ENCODE measurements at places on chromosomes 13 and 19.

GRCh38 chr13:33994198-33994597 is 176.2 kb downstream of the RFC3 start:
- no peak for DNase-seq

DNA sequence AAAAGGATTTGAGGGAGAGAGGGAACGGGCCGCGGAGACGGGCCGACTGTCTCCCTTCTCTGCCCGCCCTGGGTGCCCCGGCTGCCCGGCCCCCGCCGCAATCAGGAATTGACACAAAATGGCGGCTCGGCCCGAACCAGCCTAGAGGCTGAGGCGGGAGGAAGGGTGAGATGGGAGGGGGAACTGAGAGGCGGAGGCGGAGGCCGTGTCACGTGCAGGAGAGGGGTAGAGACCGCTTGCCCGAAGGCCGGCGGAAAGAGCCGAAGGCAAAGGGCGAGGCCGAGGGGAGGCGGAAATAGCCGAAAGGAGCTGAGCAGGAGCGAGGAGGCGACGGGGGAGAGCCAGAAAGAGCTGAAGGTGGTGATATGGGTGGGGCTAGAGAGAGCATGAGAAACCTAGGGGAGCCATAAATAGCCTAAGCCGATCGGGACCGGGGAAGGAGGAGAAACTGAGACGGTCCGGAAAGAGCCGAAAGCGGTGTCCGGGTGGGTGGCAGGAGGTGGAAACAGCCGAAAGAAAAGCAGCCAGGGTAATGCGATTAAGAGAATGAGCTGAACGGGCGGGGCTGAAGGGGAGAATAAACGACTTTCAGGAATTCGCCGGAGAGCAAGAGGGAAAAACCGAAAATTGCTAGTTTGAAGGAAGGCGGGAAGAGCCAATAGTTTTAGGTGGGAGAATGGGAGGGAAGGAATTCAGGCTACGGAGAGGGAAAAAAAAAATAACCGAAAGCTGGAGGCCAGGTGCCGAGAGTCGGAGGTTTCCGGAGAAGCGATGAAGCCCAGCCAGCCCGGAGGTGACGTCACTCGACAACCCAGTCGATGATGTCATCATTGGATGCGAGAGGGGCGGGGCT is at the start of gene ZC3H4:
Gene ZC3H4 (minus strand): TSS at position 780 of the 853 bp plus-strand sequence. CDS start 1,192 bp downstream, outside the sequence.
- peak; percentile 98 for DNase-seq

GRCh38 chr19:56880592-56881190 is 40.2 kb upstream of the PEG3 start:
- DNase-seq: no peak

DNA sequence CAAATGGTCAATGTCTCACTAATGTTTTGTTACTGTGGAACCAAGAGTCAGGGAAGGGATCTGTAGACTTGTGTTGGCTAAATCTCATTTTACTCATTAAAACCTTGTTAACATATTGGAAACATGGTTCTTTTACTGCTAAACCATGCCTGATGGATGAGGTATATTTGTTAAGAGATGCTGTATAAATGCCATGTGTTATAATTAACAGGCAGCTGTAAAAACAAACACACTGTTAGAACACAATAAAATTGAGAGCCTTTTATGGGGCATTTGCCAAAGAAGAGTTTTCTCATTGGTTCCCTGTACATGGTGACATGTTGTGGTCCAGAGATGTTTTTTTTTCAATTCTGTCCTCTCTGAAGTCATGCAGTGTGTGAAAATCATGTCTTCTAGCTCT is 121.9 kb downstream of the ESD start:
- no peak for DNase-seq

GRCh38 chr19:39828015-39828653 is 5.8 kb downstream of the DYRK1B start:
- no peak for DNase-seq

DNA sequence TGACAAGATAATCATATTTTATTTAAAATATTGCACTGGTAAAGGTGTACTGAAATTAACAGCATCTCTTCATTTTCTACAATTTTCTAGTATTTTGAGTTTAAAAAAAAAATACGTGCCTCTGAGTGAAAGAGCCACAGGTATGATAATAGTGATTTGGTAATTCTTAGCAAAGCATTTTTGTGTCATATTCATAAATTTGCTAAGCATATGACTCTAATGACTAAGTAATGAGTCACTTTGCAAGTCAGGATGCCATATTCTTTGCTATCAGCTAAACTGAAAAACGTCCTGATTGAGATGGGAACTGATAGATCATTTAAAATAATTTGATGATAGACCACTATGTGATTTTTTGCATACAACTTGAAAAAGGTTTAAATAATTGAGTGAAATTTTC is 136.1 kb upstream of the IRS2 start:
- DNase-seq: no peak

DNA sequence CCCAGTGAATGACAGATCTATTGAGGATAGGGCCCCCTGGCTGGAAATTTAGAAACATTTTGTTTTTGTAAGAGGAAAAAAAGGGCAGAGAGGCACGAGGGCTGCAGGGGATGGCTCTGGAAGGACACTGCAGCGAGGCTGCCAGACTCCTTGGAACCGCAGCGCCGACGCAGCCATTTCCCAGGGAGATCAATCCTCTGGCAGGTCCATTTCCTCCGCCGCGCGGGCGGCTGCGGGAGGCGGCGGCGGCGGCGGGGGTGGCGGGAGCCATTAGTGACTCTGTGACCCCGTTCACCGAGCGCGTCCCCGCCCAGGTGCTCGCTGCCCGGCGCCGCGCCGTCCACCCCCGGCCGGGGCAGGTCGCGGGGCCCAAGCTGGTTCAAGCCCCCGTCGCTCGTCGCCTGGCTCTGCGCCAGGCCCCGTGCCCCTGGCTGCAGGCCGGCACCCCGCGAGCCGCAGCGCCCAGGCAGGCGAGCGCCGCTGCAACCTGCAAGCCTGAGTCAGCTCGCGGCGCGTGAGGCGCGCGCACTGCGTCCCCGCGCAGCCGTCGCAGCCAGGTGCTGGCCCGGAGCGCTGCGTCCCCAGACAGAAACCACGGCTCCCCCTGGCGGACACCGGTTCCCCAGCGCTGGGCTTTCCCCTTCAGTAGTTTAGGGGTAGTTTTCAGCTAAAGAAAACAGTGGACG is 192.6 kb downstream of the KATNAL1 start:
- DNase-seq: peak; percentile 88

GRCh38 chr13:43094901-43095300 is 71.5 kb downstream of the DNAJC15 start:
- no peak for DNase-seq

DNA sequence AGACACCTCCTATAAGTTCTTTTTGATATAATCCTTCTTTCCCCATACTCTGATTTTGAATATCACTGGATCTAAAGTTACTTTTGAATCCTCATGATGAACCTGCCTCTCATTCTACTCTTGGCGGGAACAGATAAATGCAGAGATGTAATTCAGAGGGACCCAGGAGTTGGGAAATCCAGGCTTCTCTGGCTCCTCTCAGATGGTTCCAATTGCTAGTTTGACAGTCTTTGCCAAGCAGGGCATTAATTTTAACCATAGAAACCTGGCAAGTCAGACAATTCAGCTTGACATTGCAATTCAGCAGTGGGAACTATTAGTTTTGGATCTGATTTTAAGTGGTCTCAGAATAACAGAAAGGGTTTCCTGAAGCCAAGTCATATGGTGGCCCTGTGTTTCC is 67.3 kb upstream of the KLF12 start:
- no peak for DNase-seq

DNA sequence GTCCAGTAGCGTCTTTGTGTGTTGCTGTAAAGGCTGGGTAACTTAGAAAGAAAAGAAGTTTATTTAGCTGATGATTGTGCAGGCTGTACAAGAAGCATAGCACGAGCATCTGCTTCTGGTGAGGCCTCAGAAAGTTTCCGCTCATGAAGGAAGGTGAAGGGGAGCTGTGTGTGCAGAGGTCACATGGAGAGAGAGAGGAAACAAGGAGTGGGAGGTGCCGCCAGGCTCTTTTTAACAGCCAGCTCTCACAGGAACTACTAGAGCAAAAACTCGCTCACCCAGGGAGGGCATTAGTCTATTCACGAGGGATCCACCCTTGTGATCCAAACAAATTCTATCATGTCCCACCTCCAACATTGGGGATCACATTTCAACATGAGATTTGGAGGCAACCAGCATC is 99.8 kb downstream of the GPR12 start:
- DNase-seq: no peak

DNA sequence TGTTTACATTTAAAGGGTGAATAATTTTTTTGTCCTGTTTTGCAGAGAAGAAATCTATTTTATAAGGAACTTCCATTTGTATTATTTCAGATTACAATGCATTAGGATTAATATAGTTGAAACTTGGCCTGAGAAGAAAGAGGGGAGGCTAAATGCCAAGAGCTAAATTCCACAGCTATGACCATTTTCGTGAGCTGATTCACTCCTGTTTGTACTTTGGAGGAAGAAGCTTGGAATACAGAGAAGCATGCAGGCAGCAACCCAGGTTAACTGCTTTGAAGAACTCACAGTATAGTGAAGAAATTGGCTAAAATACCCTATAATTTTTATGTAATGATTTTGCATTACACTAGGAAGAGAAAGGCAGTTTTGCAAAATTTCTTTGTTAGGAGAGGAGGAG is 309.4 kb upstream of the KLF12 start:
- DNase-seq: no peak

GRCh38 chr19:14203177-14203576 is 2.8 kb downstream of the ADGRL1 start:
- no peak for DNase-seq

DNA sequence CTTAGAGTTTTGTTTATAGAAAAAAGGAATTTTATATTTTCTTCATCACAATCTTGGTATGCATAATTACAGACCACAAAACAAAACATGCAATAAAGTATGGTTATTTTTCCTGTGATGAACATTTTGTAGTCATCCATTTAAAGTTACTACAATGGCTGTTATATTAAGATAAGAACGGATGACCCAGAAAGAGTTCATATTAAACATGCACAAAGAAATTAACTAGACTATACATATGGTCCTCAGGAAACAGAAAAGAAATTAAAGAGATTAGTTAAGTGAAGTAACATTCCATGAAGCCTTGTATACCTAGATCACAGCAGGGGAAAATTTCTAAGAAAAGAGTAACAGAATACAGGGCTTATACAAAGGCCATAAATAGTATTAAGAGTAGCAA is 36.8 kb downstream of the RBM26 start:
- no peak for DNase-seq

DNA sequence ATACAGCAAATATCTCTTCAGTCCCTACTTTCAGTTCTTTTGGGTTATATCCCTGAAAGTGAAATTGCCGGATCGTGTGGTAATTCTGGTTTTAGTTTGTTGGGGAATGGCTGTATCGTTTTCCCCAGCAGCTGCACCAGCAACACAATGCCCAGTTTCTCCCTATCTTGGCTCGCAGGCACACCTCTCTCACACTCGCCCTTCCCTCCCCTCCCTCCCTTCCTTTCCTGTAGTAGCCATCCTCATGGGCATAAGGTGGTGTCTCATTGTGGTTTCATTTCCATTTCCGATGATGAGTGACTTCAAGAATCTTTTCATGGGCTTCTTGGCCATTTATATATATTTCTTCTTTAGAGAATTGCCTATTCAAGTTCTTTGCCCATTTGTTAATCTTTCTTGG is 8.6 kb upstream of the GPR18 start:
- DNase-seq: no peak

DNA sequence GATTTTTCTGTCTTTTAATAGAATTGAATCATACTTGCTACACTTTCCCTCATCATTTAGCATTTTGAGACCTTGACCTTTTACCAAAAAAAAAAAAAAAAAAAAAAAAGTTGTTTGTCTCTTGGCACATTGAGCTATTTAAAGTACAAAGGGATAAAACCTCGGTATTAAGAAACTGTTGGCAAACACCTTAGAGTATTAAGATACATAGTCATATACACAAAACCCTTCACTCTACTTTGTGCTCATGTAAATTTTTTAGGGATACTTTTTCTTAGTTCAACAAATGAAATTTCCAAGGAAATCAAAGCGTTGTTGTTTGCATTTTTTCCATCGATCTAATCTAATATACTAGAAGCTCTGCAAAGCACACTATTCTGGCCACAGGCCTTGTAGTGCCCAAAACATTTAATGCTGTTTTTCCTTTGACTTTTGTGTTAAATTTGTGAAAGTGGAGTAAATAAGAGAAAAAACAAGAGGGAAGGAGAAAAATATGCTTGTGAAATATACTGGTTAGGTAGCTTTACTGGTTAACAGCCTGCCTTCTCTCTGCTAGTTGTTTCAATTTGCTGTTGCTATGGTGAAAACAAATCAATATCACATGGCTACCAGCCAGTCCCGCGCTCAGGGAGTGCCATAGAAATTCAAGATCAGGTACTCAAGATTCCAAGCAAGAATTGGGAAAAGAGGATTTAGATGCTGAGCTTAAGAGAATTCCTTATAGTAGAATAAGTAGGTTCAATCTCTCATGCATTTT is 2.6 kb downstream of the MBNL2 start:
- no peak for DNase-seq

DNA sequence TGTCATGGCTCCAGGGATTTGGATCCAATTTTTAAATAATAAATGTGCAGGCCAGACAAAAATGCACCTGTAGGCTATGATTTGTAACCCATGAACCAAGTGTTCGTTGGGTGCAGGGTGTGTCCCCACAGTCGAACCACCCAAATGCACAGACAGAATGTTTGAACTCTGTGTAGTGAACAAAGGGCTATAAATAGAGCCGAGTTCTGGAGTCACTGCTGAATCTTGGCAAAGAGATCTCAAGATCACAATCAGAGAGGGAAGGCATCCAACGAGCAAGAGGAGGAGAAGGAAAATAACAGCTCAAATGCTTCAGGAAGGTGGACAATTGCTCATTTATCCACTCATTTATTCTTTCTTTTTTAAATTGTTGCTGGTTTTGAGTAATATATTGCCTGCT is 547.9 kb downstream of the FGF9 start:
- no peak for DNase-seq
